Activated effector memory CD4-positive, alpha-beta T cell treated with anti-CD3 and anti-CD28 coated beads, Interleukin-2, amount 50 U/mL, for 16 hours (primary cell): ENCODE measurements at places on chromosomes 12 and 14.

GRCh38 chr14:61240206-61240605, 40.9 kb downstream of the TMEM30B start:
- DNase-seq = no peak

GRCh38 chr12:106301241-106301610, 1.3 kb upstream of the TCP11L2 start:
- DNase-seq = no peak

DNA sequence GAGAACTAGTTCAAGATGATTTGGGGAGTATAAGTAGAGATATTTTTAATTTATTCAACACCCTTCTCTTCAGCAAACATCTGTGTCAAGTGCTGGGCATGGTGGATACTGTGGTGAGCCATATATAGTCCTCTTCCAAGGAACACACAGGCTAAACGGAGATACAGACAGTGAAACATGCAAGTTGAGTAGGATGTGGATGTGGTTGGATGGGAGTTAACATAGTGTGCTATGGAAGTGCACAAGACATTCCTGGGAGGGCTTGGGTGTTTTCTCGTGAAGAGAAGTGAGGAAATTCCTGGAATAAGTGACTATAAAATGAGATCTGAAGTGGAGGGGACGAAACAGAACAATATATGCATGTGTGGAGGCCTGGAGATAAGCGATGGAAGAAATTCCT, 181.1 kb upstream of the NPAS3 start:
- DNase-seq = no peak

DNA sequence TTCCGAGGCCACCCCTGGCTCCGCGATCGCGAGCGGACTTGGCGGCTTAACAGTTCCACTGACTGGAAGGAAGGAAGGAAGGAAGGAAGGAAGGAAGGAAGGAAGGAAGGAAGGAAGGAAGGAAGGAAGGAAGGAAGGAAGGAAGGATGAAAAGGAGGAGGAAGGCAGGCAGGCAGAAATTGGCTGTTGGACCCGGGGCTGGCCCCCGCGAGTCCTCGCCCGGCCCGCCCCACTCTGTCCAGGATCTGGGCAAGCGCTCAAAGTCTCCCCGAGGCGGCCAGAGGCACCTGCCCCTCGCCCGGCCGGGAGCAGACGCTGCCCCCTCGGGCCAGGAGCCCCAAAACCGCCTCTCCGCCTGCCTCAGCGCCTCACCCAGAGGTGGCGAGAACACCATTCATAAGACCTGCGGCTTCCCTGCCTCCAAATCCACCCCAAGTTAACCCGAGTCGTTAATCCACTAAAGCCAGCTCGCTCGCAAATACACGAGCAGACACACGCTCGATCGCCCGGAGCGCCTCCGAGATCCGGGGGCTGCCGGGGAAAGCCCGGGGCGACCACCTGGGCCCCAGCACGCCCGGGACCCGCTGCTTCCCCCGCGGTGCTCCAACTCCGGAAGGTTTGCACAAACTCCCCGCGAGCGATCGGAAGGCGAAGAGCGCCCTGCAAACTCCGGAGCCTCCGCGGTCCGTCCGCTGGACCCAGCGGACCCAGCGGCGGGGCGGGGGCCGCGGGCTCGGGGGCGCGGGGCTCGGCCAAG, 844 bp downstream of the DPF3 start:
- DNase-seq = peak; percentile 74

GRCh38 chr14:58941629-58942028, 246.8 kb upstream of the DAAM1 start:
- DNase-seq = no peak

DNA sequence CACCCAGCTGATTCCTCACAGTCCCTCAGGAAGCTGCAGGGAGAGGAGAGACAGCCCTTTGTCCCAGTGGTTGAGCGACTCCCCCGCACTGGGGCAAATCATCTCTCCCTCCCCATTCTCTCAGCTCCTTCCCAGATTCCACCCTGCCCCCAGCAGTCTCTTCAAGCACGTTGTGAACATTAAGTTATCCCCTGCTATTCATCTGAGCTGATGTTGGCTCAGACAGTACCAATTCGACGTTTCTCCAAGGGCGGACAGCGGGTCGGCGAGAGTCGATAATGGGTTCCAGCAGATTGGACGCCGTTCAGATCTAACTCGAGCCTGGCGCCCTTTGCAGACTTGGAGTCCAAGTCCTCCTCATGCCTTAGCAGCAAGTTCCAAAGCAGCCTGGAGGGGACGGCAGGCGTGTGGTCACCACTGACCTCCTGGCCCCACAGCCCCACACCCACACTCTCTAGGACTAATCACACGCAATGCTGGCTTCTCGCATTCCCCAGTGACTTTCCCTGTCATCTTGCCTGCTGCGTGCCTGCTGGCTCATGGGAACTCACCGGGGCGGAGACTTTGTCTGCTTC, 245.9 kb downstream of the CHST11 start:
- DNase-seq = no peak

GRCh38 chr12:84272324-84272723, 640.3 kb downstream of the SLC6A15 start:
- no peak for DNase-seq

- DNase-seq = no peak
These were observed 4.4 kb downstream of the ZNF219 start for GRCh38 chr14:21093769-21094681.

DNA sequence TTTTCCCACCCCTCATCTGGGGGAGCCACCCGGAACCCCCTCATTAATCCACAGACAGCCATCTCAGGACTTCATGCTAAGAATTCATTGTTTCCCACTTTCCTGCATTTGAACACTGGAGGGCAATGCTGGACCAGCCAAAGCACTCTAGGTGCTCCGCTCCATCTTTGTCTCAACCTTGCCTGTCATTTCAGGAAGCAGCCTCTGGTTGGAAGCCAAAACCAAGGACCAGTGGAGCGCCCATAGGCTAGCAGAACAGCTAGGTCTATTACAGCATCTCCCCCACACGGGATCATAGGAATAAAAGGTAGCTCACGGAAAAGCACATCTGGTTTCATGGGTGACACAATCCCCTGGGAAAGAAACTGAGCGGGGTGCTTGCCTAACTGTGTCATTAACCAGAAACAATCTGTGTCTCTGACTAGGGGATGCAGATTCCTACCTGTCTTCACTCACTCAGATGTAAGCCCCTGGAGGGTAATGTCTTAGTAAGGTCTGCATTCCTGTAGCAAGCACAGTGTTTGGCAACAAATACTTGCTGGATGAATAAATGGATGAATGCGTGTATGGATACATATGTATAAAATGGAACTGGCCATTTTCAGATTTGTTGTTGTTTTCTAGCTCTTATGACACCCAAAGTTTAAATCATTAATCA, 197.0 kb downstream of the DAD1 start:
- no peak for DNase-seq

DNA sequence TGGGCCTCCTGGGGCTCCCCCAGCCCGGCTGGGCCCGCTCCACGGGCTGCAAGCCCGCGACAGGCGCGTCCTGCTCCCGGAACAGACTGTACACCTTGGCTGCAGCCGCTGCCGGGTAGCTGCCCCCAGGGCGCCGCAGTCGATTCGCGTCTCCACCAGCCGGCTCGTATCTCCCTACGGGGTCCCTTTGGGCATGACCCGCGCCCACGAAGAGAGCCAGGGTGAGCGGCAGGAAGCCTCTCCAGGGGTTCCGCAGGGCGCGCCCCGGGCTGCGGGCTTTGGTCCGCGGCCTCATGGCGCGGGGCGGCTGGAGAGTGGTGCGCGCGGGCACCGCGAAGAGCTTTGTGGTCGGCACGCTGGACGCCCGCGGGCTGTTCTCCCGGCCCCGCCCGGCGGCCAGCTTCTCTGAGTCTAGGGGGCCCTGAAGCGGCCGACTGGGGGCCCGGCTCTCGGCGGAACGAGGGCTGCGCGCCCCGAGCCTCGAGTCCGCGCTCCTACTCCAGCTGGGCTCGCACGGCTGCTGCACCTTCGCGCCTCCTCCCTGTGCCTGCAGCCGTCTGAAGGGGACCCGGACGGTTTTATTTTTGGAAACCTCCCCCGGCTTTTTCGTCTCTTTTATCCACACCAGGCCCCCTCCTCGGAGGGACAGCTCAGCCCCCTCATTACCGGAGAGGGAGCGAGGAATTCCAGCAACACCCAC, at the start of gene LTBP2:
LTBP2 (minus strand) TSS at position 588 of the 700 bp plus-strand sequence; CDS start at position 295, 293 bp downstream.
- DNase-seq = peak; percentile 69

GRCh38 chr12:131477613-131478012, 233.3 kb upstream of the SFSWAP start:
- DNase-seq = no peak
